ENCODE measurements at places on chromosomes 11 and 22. TPM values are rescaled to one million over a fixed set of nuclear protein-coding genes. Genes with fewer than 3 reads are reported as not detected.

The HOATZ gene
- not detected for total RNA-seq

The CDC45 gene
- 8.9 TPM for total RNA-seq

The ELMOD1 gene
- total RNA-seq, result not detected

The GLB1L3 gene
- total RNA-seq, result under 0.01 TPM

The ASCL2 gene
- 6.7 TPM for total RNA-seq

The ELFN2 gene
- total RNA-seq, result under 0.01 TPM

The OR8G1 gene
- under 0.01 TPM for total RNA-seq

The NLRP14 gene
- under 0.01 TPM for total RNA-seq

The PTDSS2 gene
- total RNA-seq, result 42.3 TPM

The CFAP300 gene
- total RNA-seq, result not detected

The CSNK1E gene
- 122 TPM for total RNA-seq

The CCDC157 gene
- 5.9 TPM for total RNA-seq

The SPON1 gene
- total RNA-seq, result 10.0 TPM

The CCT8L2 gene
- total RNA-seq, result under 0.01 TPM

The DNAJB7 gene
- total RNA-seq, result not detected

The CCDC116 gene
- 0.27 TPM for total RNA-seq

GRCh38 chr11:85526564-85526963 is 100.6 kb downstream of the DLG2 start:
- DNase-seq, result no peak

GRCh38 chr22:20979243-20979809 is 2.8 kb upstream of the LZTR1 start:
- no peak for DNase-seq

DNA sequence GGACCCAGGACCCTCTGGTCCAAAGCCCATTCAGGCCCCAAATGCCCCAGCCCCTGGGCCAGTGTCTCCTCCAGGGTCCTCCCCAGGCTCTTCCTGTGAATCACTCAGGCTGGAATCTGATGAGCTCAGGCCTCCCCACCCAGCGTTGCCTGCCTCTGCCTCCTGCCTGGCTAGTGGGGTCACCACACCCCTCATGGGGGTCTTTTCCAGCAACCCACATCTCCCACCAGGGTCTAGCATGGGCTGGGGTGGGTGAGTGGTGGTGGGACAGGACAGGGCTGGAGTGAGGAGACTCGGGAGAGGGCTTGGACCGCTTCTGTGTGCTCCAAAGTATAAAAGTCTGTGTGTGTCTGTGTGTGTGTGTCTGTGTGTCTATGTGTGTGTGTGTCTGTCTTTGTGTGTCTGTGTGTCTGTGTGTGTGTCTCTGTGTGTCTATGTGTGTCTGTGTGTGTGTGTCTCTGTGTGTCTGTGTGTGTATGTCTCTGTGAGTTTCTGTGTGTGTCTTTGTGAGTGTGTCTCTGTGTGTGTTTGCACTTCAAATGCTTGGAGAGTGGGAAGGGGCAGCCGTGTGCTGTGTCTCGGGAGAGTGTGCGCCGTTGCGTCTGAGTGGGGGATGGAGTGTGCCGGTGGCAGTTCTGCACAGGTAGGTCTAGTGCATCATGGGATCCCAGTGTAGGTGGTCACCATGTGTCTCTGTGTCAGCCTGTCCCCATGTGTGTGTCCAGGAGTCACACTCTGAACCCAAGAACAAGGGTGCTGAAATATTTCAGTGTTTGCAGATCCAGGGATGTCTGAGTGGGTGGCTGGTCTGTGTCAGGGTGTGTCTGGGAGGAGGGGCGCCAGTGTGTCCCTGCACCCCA is 8.8 kb downstream of the RIN1 start:
- DNase-seq, result no peak

GRCh38 chr11:79189601-79190000 is 251.2 kb downstream of the TENM4 start:
- no peak for DNase-seq

DNA sequence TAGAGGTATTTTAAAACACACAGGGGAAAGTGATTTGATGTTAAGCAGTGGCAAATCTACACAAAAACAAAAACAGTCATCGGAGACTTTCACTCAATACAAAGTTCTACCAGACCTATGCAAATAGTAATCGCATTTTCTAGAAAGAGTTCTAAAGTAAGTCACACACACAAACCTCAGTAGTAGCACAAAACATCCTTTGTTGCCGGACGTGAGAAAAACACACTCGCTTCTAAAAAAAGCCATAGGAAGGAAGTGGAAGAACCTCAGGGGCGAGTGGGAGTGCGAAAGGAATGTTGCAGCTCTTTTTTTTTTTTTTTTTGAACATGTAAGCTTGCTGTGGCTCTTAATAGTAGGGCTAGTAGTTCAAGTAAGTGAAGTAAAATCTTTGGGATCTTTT is 88.9 kb downstream of the MAML2 start:
- no peak for DNase-seq

- peak; percentile 88 for DNase-seq
These were observed 2.4 kb downstream of the UCP2 start for GRCh38 chr11:73980001-73980961.

- peak; percentile 65 for DNase-seq
These were observed 1.1 kb downstream of the TM7SF2 start for GRCh38 chr11:65112546-65113360.

GRCh38 chr11:70322666-70323065 is 52.2 kb downstream of the PPFIA1 start:
- no peak for DNase-seq

- no peak for DNase-seq
These were observed 312.2 kb upstream of the MTNR1B start for GRCh38 chr11:92657226-92657625.

DNA sequence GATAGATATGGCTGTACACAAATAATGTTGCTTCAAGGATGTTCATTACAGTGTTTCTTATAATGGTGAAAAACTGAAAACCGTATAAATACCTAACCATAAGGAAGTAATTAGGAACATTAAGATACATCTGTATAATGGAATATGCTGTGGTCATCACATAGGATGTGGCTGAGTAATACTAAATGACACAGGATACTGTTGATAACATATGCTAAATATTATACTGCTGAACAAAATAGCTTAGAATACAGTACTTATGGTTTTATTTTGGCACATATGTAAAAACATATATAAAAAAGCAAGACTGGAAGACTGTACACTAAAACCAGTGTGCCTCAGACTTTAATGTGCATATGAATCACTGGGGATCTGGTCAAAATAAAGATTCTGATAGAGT is 43.8 kb downstream of the FBXO7 start:
- no peak for DNase-seq

GRCh38 chr11:116137753-116138152 is 633.5 kb upstream of the CADM1 start:
- no peak for DNase-seq

GRCh38 chr11:82896183-82896582 is 4.0 kb downstream of the PRCP start:
- DNase-seq, result no peak

GRCh38 chr22:28282405-28283067 is 363.5 kb upstream of the PITPNB start:
- DNase-seq, result no peak

GRCh38 chr11:1384199-1384970 is 5.3 kb upstream of the BRSK2 start:
- no peak for DNase-seq

GRCh38 chr11:66492161-66492865 is 12.1 kb downstream of the DPP3 start:
- no peak for DNase-seq

DNA sequence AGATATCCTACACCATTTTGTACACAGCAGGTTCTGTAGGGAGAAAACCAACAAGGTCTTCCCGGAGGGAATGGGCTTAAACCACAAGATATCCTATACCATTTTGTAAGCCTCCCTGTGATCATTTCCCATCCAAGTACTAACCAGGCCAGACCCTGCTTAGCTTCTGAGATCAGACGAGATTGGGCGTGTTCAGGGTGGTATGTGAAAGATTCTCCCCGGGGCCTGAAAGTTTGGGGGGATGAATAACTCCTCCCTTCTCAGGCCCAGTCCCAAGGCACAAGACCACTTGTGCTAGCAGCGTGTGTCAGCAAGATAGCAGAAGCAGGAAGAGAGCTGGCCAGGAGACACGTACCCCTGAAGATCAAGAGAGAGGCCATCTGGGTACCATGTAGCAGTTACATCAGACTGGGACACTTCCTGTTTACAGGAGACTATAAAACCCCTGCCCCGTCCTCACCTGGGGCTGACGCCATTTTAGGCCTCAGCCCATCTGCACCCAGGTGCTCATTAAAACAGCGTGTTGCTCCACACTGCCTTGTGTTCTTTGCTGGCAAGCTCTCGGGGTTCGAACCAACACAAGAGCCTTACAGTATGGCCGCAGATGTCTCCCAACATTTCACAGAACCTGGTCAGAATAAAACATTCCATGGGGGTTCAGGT is 17.3 kb downstream of the MIF start:
- no peak for DNase-seq

GRCh38 chr22:17980638-17981051 is 43.7 kb downstream of the MICAL3 start:
- peak; percentile 76 for DNase-seq

DNA sequence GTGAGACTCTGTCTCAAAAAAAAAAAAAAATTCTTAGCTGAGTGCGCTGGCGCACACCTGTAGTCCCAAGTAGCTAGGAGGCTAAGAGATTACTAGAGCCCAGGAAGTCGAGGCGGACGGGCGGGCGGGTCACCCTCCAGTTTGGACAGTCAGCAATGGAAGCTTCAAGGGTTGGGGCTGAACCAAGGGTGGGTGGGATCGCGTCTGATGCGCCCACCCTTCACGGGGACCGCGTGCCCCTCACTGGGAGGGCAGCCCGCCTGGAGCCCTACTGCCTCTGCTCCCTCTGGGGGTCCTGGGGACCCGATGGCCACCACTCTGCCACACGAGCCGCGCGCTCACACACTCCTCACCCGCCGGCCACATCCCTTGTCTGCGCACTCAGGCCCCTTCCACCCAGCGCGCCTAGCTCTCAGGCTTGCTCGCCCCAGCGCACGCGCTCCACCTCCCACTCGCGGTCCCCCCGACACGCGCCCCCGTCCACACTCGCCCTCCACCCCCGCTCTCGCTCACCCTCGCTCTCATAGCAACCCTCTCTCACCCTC is 494 bp downstream of the CHID1 start:
- DNase-seq, result no peak

DNA sequence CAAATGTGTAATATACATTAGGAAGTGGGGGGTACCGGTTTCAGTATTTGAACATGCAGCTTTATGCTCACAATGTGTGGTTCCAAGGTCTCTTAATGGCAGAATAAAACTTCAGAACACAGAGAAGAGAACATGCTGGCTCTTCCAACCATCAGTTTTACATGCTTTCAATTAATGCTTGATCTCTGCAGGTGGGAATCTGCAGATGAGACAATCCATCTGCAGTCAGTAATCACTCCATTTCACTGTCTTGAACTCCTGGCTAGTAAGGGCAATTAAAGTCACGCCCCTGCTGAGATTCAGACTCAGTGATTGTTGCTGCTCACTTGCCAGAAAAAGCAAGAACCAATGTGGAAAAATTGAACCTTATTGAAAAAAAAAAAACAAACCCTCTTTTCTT is 945.7 kb downstream of the DLG2 start:
- no peak for DNase-seq

GRCh38 chr11:80815752-80816453 is 1375.1 kb upstream of the TENM4 start:
- peak; percentile 23 for DNase-seq

GRCh38 chr11:100766764-100767163 is 79.7 kb downstream of the ARHGAP42 start:
- DNase-seq, result no peak

- no peak for DNase-seq
These were observed 44.1 kb downstream of the MACROD1 start for GRCh38 chr11:64121663-64122410.

- peak; percentile 76 for DNase-seq
These were observed 56.7 kb downstream of the TP53I11 start for GRCh38 chr11:44893846-44894617.

DNA sequence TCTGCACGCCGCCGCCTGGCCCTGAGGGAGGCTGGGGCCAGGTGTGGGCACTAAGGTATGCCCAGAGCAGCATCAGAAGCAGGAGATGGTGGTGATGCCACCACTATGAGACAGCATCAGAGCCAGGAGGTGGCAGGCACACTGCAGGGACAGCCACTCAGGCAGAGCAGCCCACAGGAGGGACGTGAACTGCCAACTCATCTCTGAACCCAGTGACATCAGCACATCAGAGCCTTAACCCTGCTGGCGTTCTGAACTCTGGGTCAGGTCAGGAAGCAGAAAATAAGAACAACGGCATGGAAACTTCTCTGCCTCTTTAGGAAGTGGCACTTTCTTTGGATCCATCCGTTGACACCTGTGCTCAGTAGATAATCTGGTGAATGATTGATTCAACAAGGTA is 14.7 kb upstream of the IFT27 start:
- DNase-seq, result no peak

DNA sequence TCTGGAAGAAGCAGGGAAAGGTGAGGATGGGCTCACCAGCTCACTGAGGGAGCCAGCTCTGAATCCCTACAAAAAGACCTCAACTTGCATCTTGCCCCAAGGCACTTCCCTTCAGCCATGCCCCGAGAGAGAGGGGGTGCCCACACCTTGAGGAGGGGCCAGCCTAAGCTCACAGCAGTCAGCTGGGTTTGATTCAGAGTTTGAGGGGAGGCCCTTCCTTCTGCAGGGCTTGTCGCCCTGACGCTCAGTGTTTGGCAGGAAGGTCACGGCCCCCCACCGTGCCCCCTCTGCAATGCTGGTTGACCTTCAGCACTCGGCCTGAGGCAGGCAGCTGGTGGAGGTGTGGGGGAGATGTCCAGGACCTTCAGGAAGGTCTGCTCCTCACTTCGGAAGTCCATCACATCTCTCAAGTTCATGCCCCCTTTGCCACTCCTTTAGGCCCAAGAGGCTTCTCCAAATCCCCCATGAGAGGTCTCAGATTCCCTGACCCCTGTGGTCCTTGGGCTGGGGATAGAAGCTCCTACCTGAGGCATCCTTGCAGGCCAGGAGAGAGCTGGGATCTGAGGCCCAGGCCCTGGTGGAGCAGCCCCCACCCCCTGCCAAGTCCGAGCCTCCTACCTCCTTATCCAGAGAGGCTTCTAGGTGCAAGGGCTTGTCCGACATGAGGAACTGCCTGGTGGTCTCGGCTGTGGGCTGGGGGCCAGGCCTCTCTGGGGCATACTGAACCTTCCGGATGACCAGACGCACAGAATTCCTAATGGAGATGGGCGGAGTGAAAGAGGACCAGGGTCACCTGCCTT is 37.6 kb downstream of the TPBGL start:
- DNase-seq, result no peak
